ENCODE measurements at places on chromosomes 5 and 9.

DNA sequence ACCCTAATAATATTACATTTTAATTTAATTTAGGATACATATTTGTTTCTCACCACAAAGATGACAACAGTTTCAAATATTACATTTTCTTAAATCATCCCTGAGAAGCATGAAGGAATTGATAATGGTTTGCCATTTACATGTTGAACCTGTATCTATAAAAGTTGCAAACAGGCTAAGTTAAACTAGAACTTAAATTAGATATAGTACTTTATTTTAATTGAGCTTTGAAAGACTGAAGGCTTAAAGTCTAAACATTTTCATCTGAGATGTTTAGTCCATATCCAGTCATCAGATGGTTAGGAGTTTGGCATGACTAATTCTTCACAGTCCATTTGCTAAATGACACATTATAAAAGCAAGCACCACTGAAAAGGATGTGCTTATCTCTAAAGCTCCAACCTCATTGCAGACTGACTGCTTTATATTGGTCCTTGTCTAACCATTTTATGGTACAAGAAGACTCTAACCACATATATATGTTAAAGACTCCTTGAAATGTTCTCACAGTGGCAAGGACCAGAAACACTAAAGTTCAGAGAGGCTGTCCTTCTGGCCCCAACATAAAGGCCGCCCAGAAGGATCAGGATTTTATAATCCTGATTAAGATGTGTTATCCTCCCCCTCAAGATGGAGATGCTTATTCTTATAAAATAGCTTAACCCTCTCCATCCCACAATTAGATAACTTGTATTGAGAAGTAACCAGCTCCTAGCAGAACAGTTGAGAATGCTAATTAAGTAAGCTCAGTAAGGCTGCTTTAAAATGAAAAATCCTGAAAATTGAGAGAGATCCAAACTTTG lies 25.8 kb downstream of the WNT8A start:
- DNase-seq: no peak

DNA sequence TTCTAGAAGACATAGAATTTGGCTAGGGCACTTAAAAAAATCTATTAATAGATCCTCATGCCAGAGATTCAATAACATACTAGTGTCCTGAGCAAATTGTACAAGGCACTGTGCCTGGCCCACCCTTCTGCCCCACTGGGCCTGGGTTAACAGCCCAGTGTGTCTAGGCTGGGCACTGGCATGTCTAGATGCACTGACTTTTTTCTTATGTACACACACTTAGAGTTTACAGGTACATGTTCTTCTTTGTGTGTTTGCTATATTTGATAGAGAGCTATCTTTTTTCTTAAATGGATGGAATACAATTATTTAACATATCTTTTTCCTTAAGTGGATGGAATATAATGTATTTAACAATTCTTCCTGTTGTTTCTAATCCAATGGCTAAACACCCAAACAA lies 241.5 kb downstream of the AUH start:
- no peak for DNase-seq

GRCh38 chr9:131025953-131026858 lies 17.2 kb downstream of the LAMC3 start:
- no peak for DNase-seq

DNA sequence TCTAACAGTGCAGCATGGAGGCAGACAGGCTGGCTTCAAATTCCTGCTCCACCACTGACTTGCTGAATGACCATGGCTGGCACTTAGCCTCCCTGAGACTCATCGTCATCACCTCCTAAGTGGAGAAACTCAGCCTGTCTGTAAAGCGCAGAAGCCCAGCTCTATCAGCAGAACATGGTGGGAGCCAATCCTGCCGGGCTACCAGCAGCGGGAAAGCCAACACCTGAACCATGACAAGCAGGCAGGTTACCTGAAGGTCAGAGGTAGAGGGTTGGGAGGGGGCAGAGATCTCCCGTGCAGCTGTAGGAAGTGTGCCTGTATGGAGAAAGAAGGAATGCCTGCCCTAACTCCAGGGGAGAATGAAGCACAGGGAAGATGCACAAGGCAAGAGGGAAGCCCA lies 72.6 kb upstream of the LRRTM2 start:
- no peak for DNase-seq

- DNase-seq: no peak
These were observed at the start of gene PDLIM4 for GRCh38 chr5:132257131-132258101. TSS of gene PDLIM4 (plus strand) at chr5:132257696. CDS start at chr5:132257735, 39 bp downstream.

DNA sequence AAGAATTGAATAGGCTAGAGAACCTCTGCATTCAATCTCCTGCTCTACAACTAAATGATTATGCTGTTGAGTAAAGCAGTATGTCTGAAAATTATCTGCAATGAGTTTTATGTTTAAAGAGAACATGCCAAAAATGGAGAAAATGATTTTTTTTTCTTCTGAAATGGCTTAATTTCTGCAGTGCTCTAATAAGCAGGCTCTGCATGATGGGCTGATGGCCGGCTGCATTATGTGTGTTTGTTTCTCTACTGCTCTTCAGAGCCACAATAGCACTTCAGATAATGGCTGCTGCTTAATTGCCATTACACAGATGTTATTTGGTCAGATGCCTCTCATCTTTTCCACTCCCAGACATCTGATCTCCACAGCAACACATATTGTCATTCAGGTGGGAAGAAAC lies 286.4 kb upstream of the DMAC1 start:
- no peak for DNase-seq

- DNase-seq: no peak
These were observed 624 bp downstream of the FBXW11 start for GRCh38 chr5:172005708-172006320.

DNA sequence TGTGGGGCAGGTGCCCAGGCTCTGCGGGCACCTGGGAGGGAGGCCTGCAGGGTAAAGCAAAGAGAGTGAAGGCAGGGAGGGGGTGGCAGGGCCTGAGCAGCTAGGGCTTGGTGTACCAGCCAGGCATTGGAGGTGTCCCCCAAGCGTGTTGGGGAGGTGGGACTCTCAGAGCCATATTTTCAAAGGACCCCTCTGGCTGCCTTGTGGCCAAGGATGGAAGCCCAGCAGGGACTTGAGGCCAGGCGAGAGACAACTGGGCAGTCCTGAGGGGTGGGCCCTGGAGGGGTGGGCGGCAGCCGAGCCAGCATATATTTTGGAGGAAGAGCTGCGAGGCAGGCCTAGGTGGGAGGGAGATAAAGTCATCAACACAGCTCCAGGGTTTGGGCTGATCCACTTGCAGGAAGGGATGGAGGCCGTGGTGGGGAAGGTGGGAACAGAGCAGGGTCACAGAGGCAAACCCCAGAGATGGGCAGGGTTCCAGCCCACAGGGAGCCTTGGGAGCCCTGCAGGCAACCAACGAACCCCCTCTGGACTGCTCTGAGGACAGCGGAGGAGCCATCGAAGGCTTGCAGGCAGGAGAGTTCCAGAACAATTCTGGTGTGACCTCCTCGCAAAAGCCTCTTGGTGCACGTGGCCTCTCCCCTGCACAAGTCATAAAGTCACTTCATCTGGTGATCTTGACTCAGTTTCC lies 35.7 kb downstream of the DUSP1 start:
- no peak for DNase-seq

DNA sequence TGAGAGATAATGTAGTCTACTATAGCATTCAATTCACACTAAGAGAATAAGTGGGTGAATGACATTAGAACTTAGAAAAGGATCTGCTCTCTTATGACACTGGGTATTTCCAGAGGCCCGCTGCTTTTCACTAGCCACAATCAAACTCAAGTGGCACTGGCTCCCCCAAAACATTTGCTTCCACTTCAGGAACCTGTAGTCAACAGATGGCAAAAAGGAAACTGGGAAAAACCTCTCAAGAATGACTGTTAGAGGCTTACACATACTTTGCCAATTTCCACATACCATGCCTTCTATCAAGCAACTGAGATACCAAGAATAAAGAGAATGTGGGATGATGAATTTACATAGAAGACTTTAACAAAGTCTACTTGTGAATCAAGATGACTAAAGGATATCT lies 11.2 kb downstream of the POC5 start:
- no peak for DNase-seq

- no peak for DNase-seq
These were observed 246.6 kb upstream of the IL12B start for GRCh38 chr5:159576902-159577301.

- DNase-seq: no peak
These were observed 237.5 kb downstream of the CD180 start for GRCh38 chr5:66958980-66959641.

DNA sequence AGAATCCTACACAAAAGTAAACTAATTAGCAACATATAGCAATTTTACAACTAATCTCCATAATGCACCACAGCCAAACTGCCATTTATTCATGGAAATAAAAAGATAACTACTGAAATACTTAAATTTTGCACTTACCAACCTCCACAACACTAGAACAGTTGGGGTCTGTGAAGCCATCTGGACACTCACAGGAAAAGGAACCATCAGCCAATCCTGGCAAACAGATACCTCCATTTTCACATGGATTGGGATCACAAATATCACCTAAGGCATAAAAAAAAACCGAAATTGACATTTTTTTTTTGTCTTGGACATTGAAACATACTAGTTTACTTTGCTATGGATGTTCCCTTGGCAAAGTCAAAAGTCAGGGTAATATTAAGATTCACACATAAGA lies 130.7 kb downstream of the EDIL3 start:
- DNase-seq: no peak

DNA sequence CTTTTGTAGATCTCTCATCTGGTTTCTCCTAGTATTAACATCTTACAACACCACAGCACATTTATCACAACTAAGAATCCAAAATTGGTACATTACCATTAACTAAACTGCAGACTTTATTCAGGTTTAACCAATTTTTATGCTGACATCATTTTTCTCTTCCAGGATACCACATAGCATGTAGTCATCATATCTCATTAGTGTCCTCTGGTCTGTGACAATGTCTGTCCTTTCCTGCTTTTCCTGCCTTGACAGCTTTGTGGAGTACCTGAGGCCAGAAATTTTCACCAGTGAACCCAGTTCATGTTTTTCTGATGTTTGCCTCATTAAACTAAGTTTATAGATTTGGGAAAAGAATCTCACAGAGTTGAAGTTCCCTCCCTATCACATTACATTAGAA lies 294.7 kb upstream of the TNC start:
- DNase-seq: no peak

DNA sequence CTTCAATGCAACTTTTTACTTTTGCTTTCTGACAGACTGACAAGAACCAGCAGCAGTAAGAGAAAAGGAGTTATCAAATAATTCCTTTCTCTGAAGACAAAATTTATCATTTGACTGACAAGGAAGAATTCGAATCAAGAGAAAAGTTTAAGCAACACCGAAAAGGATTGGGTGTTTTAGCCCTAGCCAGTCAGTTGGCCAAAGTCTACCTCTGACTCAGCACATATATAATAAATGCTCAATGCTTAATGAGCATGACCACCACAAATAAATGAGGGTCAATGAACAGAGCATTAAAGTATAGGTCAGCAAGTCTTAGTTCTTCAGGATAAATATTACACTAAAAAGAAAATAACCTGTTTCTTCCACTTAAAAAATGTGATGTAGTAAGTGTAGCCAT lies 1603.5 kb upstream of the C9orf72 start:
- DNase-seq: no peak

DNA sequence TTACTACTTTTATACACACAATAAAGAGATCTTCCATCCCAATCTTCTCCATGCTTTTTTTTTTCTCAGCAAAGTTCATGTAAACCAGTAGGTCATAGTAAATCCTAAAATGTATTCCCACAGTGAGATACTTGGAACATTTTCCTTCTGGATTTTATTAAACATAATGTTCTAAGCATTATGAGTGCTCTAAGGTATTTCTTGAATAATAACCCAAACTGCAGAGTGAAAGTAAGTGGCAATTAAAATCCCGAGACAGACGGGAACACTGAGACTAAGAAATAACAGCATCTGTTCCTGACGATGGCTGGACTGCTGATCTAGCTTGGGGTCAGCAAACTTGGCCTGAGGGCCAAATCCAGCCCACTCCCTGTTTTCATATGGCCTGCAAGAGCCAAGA lies 359.8 kb downstream of the ARL15 start:
- DNase-seq: no peak

DNA sequence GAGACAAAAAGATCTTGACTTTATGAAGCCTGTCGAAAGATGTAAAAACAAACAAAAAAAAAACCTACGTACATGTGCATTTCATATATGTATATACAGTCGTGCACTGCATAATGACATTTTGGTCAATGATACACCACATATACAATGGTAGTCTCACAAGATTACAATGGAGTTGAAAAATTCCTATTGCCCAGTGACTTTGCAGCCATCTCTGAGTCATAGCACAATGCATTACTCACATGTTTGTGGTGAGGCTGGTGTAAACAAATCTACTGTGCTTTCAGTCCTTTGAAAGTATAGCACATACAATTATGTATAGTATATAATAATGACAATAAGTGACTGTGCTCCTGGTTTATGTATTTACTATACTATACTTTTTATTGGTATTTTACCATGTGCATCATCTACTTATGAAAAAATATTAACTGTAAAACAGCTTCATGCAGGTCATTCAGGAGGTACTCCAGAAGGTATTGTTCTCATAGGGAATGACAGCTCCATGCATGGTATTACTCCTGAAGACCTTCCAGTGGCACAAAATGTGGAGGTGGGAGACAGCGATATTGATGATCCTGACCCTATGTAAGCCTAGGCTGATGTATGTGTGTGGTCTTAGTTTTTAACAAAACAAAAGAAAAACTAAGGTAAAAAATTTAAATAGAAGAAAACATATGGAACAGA lies 73.7 kb upstream of the FST start:
- no peak for DNase-seq

DNA sequence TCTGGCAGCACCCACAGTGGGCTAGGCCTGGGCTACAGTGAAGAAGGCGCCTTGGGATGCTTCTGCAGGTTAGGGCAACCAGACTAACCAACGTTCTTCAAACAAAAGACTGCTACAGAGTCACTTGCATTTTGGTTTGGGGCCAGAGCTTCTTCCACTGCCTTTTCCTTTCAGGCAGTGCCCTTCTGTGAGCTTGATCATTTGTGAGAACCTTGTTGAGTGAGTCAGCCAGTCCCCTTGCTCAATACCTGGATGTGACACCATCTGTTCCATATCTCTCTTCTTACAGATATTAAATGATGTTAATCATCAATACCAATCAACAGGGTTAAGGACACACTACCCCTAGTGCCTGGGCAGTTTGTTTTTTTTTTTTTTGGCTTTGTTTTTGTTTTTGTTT lies 46.5 kb upstream of the VDAC1 start:
- DNase-seq: no peak

DNA sequence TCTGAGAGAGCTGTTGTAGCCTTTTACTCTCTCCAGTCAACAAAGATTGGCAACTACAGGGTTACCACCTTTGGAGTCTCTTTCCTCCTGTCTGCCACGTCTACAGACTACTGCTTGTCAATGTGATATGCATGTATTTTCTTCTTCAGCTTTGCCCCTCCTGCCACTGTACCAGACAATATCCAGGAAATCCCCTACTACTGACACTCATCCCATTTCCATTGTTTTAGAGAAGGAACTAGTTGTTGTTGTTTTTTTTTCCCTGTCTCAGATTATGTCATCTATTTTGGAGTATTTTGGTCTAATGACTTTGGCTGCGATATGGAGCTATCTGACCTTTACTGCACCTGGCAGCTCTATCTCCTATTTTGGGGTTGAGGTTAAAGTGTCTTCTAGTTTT lies 50.1 kb upstream of the MACIR start:
- DNase-seq: no peak

Data from NCI-H2081 treated with DMSO at 0.1 percent for 48 hours (cell line).